ENCODE measurements at places on chromosomes 12 and 14.

GRCh38 chr12:121522971-121523370, 57.9 kb downstream of the KDM2B start:
- H3K27me3 ChIP-seq, result no peaks in the 10 kb centered on the region
- peaks cover 4% of the 10 kb centered on the region for H3K4me1 ChIP-seq
- H3K36me3 ChIP-seq, result peaks cover 3% of the 10 kb centered on the region
- DNase-seq, result no peak
- H3K4me3 ChIP-seq, result no peak overlapping the region
- no peak overlapping the region for H3K27ac ChIP-seq

- H3K36me3 ChIP-seq, result no peaks in the 10 kb centered on the region
- H3K27ac ChIP-seq, result no peak overlapping the region
- no peaks in the 10 kb centered on the region for H3K27me3 ChIP-seq
Measured at GRCh38 chr14:30389134-30389876, 169.7 kb upstream of the G2E3 start.

DNA sequence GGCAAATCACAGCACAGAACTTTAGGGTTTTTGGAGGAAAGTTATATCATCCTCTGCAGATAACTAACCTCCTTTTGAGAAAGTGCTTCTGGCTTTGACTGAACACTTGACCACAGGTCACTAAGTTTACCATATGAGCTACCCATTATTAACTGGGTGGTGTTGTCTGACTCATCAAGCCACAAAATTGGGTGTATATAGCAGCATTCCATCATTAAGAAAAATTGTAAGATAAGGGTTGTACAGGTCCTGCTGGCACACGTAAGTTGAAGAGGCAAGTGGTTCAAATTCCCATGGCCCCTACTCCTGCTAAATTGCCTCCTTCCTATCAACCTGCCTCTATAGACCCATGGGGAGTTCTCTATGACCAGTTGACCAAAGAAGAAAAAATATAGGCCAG, 39.5 kb downstream of the L2HGDH start:
- no peaks in the 10 kb centered on the region for H3K4me1 ChIP-seq
- peak; percentile 40 for DNase-seq
- H3K27me3 ChIP-seq, result no peaks in the 10 kb centered on the region
- H3K27ac ChIP-seq, result no peak overlapping the region

GRCh38 chr12:71872972-71873371, 33.4 kb downstream of the TBC1D15 start:
- H3K27ac ChIP-seq, result no peak overlapping the region
- no peaks in the 10 kb centered on the region for H3K36me3 ChIP-seq
- H3K4me3 ChIP-seq, result no peak overlapping the region
- H3K4me1 ChIP-seq, result peaks cover 2% of the 10 kb centered on the region
- H3K27me3 ChIP-seq, result no peaks in the 10 kb centered on the region
- DNase-seq, result no peak

GRCh38 chr12:2826721-2827515, 7.9 kb downstream of the NRIP2 start:
- no peak overlapping the region for H3K4me3 ChIP-seq
- no peaks in the 10 kb centered on the region for H3K27me3 ChIP-seq
- H3K36me3 ChIP-seq, result peaks cover 5% of the 10 kb centered on the region
- no peak for DNase-seq

- H3K36me3 ChIP-seq, result no peaks in the 10 kb centered on the region
- H3K27ac ChIP-seq, result no peak overlapping the region
- H3K4me1 ChIP-seq, result no peaks in the 10 kb centered on the region
- peaks cover 2% of the 10 kb centered on the region for H3K27me3 ChIP-seq
- peak; percentile 79 for DNase-seq
Measured at GRCh38 chr14:53668897-53669296, 287.7 kb downstream of the BMP4 start.

DNA sequence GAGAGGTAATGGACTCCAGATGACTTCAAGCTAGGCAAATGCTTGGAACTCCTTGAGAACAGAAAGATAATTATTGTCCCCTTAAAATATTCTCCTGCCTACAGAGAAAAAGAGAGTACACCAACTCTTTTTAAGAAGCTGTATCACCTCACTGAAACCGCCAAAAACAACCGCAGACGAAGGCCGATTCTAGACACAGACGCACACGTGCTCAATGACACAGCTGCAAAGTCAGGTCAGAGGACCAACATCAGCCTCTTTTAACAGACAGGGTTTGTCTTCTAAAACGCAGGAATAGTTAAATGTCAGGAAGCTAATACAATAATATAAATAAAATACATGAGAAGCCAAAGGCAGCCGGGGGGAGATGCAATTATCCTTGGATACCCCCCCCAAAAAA, 19.0 kb downstream of the SLC15A4 start:
- H3K36me3 ChIP-seq, result peaks cover 10% of the 10 kb centered on the region
- H3K4me3 ChIP-seq, result no peak overlapping the region
- H3K27me3 ChIP-seq, result no peaks in the 10 kb centered on the region
- no peak for DNase-seq
- peaks cover 4% of the 10 kb centered on the region for H3K4me1 ChIP-seq

- H3K27me3 ChIP-seq, result no peaks in the 10 kb centered on the region
- peak overlapping the region; percentile 60 for H3K27ac ChIP-seq
- no peak for DNase-seq
- no peaks in the 10 kb centered on the region for H3K36me3 ChIP-seq
- peaks cover 62% of the 10 kb centered on the region for H3K4me1 ChIP-seq
Measured at GRCh38 chr12:47808574-47809365, 10.9 kb downstream of the HDAC7 start.

DNA sequence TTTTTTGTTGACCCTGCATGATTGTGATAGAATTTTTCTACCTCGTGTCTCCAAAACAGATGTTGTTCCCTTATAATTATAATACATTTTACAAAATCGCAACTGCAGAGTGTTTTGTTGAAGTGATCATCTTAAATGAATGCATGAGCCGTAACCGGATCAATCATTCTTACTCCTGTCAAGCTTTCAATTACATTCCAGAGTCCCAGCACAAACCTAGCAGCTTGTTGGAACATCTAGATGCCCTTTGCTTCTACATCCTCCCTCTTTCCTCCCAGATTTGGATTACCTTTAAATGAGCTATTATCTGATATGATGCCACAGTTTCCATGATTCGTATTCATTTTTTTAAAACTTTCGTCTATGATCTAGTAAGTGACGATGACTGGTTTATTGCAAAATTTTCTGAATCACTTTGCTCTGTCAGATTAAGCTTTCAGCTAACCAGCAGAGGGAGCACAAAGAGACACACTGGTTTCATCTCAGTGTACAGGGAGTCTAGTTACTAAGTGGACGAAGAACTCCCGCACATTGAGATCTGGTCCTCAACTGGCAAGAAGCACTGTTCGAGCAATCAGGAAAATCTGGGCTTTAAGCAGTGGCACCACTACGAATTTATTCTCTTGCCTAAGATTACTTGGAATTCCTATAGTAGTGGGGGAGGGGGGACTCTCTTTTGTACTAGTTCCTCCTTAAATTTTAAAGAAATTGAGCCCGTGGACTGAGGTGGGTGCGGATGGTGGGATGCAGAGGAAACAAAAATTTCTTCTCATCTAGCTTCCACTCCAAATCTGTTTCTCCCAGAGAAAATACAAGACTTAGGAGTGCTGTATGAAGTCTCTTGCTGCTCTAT, 40.9 kb downstream of the TSHR start:
- no peaks in the 10 kb centered on the region for H3K36me3 ChIP-seq
- peak overlapping the region; percentile 0 for H3K4me3 ChIP-seq
- H3K27me3 ChIP-seq, result no peaks in the 10 kb centered on the region
- no peaks in the 10 kb centered on the region for H3K4me1 ChIP-seq
- H3K27ac ChIP-seq, result no peak overlapping the region
- peak; percentile 89 for DNase-seq

DNA sequence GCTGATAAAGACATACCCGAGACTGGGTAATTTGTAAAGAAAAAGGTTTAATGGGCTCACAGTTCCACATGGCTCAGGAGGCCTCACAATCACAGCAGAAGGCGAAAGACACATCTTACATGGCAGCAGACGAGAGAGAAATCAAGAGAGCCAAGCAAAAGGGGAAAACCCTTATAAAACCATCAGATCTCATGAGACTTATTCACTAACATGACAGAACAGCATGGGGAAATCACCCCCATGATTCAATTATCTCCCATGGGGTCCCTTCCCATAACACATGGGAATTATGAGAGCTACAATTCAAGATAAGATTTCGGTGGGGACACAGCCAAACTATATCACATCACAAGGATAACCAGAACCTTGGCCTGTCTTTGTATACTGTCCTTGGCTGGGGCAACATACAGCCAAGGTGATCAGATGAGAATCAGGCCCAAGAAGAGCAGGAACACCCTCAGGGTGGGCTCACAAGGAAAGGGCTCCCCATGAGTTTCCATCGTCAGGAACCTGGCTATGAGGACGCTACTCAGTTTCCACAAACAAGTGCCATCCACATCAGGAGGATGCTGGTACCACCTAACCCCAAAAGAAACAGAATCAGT, 152.7 kb downstream of the FOXN3 start:
- H3K36me3 ChIP-seq, result no peaks in the 10 kb centered on the region
- H3K27ac ChIP-seq, result no peak overlapping the region
- no peak overlapping the region for H3K4me3 ChIP-seq
- DNase-seq, result no peak
- no peaks in the 10 kb centered on the region for H3K27me3 ChIP-seq

GRCh38 chr14:100118396-100119011, 40.9 kb downstream of the DEGS2 start:
- no peak for DNase-seq
- H3K36me3 ChIP-seq, result peaks cover under 1% of the 10 kb centered on the region
- H3K27me3 ChIP-seq, result no peaks in the 10 kb centered on the region
- H3K27ac ChIP-seq, result no peak overlapping the region
- no peaks in the 10 kb centered on the region for H3K4me1 ChIP-seq
- H3K4me3 ChIP-seq, result no peak overlapping the region

DNA sequence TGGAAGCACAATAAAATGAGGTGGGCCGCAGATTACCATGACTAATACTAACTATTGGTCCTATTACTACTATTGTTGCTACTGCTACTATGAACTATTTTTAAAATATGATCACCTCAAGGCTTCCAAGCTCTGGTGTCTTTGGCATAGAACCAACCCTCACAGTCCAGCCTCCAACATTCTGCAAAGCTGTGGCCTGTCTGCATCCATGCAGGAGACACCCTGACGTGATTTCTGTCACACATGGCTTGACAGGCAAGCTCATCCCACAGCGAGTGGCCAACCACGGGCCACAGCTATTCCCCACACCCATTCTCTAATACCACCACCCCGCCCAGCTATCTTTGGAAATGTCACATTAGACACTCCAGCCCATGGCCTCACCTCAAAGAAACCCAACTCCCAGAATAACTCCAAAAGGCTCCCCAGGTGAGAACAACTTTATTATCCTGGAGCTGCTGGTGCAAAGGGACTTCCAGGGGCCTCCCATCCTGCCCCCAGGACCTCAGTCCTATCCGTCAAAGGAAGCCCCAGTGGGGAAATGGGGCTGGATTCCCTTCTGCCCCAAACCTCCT, 14.4 kb downstream of the ISCU start:
- H3K27me3 ChIP-seq, result no peaks in the 10 kb centered on the region
- no peak overlapping the region for H3K4me3 ChIP-seq
- no peaks in the 10 kb centered on the region for H3K36me3 ChIP-seq
- peaks cover 18% of the 10 kb centered on the region for H3K4me1 ChIP-seq

GRCh38 chr14:51614707-51615106, 37.0 kb upstream of the FRMD6 start:
- peak; percentile 91 for DNase-seq
- no peaks in the 10 kb centered on the region for H3K27me3 ChIP-seq
- H3K27ac ChIP-seq, result no peak overlapping the region

GRCh38 chr12:106926657-106927056, 29.1 kb upstream of the TMEM263 start:
- no peaks in the 10 kb centered on the region for H3K36me3 ChIP-seq
- H3K27me3 ChIP-seq, result no peaks in the 10 kb centered on the region
- no peak overlapping the region for H3K4me3 ChIP-seq
- no peak for DNase-seq

- H3K4me1 ChIP-seq, result peaks cover 3% of the 10 kb centered on the region
- H3K27me3 ChIP-seq, result no peaks in the 10 kb centered on the region
Measured at GRCh38 chr12:118060301-118061010, 523 bp downstream of the WSB2 start.

- no peaks in the 10 kb centered on the region for H3K27me3 ChIP-seq
- peak; percentile 12 for DNase-seq
- H3K4me3 ChIP-seq, result no peak overlapping the region
- H3K27ac ChIP-seq, result no peak overlapping the region
- H3K36me3 ChIP-seq, result no peaks in the 10 kb centered on the region
- H3K4me1 ChIP-seq, result no peaks in the 10 kb centered on the region
Measured at GRCh38 chr12:56897844-56898361, 36.3 kb downstream of the SDR9C7 start.

- DNase-seq, result no peak
- H3K27ac ChIP-seq, result no peak overlapping the region
- H3K36me3 ChIP-seq, result no peaks in the 10 kb centered on the region
- no peaks in the 10 kb centered on the region for H3K27me3 ChIP-seq
- no peaks in the 10 kb centered on the region for H3K4me1 ChIP-seq
- H3K4me3 ChIP-seq, result no peak overlapping the region
Measured at GRCh38 chr14:74083161-74083560, 1.1 kb downstream of the ALDH6A1 start.

All from fibroblast of lung (primary cell).